ENCODE measurements at places on chromosomes 16 and 17.
A peak's percentile ranks its signal among the peaks of the same experiment; 100 is the strongest.

- no peak for DNase-seq
These were observed 110.2 kb upstream of the NLRP1 start for GRCh38 chr17:5694551-5694950.

DNA sequence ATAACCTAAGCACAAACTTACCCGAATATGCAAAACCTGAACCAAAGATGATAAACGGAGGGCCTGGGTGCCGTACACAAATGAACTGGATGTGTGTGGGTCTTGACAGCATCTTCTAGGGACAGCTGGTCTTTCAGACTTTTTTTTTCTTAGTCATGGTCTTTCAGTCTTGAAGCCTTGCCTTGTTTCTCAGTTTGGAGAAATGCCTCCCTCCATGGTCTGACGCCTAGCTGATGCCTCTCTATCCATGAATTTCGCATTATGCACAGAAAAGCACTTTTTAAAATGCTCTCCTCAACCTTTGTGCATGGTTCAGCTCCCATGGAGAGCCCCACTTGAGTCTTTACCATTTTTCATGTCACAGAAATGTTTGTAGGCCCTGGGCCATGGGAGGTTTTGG is 52.8 kb upstream of the LYRM9 start:
- DNase-seq, result no peak

DNA sequence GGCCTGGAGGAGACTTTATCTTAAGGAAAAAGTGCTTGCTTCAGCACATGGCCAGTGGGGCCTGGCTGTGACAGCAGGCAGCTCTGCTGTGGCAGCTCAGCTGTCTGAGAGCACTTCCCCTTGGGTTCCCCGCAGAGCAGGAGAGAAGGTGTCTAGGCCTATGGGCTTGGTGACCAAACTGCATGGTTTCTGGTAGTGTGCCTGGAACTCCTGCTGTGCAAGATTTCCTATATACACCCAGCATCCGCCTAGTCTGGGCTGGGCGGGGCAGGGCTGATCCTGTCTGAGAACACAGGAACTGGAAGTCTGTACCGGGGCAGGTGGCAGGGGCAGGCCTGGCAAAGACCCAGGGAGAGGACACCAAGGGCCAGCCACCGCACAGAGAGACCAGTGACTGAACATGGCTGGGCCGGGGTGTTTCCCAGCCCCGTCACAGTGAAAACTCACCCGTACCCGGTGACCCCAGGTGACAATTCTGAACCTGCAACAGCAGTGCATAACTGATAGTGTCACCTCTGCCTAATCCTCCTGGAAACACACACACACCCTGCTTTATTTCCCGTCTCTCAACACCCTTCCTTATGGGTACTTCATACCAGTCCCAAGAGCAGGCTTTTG is 39.3 kb downstream of the CHD9 start:
- peak; percentile 86 for DNase-seq

DNA sequence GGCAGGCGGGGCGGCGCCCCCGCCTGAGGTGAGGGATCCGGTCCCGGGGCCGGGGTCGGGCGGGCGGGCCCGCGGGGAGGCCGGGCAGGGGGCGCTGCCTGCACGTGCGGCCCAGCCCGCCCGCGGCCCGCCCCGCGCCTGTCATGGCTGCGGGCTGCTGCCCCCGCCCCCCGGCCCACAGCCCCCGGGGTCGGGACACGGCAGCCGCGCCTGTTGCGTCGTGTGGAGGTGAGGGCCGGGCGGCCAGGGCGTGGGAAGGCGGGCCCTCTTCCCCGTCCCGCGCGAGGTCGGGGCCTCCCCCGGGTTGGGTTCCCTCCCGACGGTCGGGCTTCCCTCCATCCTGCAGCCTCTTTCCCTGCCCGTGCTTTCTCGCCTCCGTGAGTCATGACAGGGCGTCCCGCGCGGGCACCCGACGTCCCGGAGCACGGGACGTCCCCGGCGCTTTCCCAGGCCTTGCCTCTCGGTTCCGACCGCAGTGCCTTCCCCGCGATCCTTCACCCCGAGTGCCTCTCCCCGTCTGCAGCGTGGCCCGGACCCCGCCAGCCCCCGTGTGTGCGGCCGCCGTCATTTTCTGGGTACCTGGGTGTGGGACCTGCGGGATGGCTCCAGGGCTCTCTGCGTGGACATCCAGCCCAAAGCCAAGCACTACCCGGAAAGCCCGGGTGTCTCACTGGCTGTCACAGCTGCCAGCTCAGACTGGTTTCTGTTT is 76.7 kb downstream of the CHD9 start:
- DNase-seq, result peak; percentile 83

DNA sequence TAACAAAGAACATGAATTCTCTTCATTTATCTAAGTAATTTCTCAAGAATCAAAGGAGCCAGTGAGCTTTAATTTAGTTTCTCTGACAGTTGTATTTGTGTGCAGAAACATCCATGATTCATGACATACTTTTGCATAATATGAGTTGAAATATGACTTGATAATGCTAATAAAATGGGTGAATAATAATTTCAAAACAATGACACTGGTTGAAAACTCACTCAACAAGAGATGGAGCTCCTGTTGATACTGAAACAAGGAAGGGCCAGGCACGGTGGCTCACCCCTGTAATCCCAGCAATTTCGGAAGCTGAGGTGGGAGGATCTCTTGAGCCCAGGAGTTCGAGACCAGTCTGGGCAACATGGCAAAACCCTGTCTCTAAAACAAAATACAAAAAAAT is 147.0 kb downstream of the MAP2K6 start:
- no peak for DNase-seq

DNA sequence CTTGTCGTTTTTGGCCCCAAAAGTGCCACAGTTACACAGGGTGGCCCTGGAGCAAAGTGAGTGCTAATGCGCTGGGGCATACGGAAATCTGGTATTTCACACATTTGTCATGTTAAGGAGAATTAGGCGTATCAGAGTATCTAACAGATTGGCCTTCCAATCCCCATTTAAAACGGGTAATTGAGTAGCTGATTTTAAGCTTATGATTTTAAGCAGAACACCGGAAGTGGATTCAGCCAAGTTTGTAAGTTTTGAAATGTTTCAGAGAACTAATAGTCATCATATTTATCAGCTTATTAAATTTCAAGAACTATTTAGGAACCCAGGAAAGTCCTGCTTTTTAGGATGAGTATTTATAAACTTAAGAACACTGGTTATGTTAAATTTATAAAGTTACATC is 19.5 kb downstream of the LRRC75A start:
- DNase-seq, result no peak

- no peak for DNase-seq
These were observed 55.6 kb downstream of the GRB7 start for GRCh38 chr17:39793301-39793872.

DNA sequence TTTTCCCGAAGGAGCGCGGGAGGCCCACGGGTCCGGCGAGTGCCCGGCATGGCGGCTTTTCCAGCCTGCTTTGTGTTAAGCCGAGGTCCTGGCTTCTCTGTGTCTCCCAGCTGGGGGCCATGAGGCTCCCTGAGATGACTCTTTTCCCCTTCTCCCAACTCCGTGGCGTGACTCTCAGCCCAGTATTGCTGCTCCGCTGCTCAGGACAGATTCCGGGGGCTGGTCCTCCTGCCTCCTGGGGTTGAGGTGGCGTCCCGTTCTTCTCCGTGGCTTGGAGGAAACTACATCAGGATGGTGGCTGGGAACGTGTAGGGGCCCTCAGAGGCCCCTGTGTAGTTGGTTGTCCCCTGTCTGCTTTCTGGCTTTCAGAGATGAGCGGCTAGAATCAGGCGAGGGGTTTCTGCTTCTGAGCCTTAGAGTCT is 951 bp downstream of the GPS1 start:
- DNase-seq, result no peak

DNA sequence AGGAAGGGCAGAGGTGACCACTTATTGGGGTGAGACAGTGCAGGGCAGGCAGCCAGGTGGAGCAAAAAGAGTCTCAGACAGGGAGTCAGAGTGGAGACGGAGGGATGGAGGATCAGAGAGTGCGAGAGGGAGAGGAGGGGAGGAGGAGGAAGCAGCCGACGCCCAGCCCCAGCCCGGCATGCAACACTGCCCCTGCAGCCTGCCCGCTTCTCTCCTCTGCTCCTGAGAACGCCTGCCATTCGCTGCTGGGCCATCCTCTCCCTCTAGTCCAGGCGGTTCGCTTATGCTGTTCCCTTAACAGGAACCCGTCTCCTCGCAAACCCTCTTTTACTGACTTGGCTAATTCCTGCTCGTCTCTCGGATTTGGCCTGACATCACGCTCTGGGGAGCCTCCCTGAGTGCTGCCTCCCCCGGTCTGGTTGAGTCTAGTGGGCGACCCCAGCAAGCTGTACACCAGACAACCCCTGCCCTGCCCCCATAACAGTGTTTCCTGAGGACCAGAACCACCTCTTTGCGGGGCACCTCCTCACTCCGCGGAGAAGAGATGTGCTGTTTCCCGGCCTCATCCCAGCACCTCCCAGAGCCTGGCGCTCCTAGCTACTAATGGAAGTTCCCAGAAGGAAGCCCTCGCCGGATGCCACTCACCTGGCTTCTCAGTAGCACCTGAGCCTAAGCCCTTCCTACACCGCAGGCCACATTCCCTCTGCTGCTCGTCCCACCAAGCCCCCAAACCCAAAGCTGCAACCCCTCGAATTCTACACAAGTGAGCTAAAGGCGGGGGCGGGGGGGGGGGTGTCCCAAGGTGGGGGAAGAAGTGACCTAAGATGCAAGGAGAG is 61.2 kb upstream of the CCL1 start:
- no peak for DNase-seq

GRCh38 chr17:17921192-17922069 is 50.8 kb downstream of the TOM1L2 start:
- no peak for DNase-seq

DNA sequence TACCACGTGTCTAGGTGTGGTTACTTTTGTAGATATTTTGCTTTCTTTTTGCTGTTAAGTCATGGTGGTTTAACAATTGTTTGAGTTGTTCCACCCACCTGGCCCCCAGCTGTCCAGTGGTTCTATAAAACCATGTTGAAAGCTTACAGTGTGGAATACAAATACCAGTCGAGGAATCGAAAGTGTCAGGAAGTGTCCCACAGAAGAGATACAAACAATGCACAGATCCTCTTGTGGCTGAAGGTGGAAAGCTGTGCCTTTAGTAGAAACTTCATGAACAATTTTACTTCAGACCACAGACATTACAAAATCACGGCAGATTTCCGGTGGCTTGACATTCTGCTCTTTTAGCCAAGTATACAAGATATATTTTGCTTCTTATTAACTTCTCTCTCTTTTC is 782.4 kb upstream of the SOX9 start:
- no peak for DNase-seq

DNA sequence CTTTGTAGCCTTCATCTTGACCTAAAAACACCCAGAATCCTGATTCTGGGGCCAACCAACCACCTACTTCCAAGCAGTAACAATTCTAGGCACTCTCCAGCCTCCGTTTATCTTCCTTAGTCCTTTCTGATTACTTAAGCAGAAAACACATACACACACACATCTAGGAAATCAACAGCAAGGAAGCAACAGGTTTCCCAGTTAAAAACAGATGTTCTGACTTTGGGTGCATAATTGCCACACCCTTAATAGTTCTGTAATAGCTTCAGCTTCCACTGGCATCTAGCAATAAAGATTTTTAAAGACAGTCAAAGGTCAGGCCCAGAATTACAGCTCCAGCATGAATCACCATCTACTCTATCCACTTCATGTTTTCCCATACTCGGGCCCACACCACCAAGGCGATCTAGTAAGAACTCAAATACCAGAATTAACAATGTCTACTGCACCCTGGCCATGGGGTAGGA is 2.6 kb downstream of the ARHGAP17 start:
- DNase-seq, result no peak

GRCh38 chr17:66354472-66354871 is 52.1 kb downstream of the PRKCA start:
- DNase-seq, result no peak

- DNase-seq, result no peak
These were observed 7.4 kb upstream of the COX10 start for GRCh38 chr17:14061666-14062560.

DNA sequence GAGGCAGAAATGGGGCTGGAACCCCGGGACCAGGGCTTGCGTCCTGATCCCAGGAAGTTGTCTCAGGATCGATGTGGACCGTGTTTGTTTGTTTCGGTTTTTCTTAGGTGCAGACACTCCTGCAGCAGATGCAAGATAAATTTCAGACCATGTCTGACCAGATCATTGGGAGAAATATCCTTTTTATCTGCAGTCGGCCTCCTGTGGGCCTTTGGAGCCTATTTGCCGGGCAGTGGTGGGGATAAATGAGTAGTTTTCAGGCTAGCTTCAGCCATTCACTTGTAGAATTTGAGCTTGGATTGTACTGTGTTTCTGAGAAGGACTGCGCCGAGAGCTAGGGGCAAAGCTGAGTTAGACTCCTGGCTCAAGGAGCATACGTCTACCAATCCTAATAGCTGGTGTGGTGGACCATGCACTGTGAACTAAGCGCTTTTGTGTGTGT is 816 bp downstream of the HSBP1 start:
- no peak for DNase-seq

DNA sequence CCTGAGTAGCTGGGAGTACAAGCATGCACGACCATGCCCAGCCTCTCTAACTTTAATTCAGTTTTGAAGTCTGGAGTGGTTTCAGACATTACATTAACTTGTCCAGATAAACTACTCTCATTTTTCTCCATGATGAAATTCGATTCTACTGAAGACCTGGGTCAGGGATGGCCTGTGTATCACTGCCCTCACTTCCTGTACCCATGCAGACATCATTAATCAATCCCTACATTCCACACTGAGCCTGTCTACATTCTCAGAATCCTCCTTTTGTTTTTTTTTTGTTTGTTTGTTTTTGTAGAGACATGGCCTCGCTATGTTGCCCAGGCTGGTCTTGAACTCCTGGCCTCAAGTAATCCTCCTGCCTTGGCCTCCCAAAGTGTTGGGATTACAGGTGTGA is 22.6 kb downstream of the ADCY7 start:
- no peak for DNase-seq

DNA sequence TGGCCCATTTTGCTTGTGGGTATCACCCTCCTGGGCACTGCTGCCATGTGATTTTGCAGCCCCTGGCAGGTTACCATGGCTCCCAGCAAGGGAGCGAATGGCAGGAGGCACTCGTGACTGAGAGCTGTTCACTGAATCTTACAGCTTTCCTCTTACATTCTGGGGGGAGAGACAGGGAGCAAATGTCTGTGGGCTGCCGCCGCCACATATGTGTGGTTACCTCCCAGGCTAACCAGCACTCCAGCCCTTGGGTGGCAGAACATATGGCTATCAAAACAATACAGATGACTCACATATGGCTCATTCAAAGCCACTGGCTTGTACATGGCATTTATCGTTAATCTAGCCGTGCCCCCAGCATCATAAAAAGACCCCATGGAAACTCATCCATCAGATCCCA is 19.8 kb downstream of the GTF3C1 start:
- DNase-seq, result no peak

GRCh38 chr17:39058524-39058923 is 91.3 kb upstream of the FBXO47 start:
- no peak for DNase-seq
